ENCODE measurements at places on chromosomes 12 and 14. TPM values are rescaled to one million over a fixed set of nuclear protein-coding genes. Genes with fewer than 3 reads are reported as not detected.

Gene LIN7A
- 0.21 TPM for total RNA-seq

DNA sequence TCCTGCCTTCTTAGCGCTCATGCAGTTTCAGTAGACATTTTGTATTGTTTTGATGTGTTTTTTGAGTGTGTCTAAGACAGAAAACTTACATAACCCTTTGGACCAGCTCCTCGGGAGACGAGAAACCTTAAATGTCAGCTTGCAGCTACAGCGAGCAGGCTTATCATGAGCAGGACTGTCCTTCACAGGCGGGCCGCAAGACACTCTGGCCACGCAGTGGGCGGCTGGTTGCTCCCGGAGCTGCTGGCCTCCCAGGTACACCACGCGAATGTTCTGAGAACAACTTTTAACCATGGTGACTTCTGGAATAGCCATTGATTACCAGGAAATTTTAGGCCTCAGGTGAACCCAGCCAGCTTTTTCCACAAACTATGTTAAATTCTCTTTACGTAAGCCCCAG is 164.1 kb upstream of the DIO3 start:
- no peak for DNase-seq

Gene TMPRSS12
- total RNA-seq, result not detected

- peak; percentile 47 for DNase-seq
Measured at GRCh38 chr14:24279301-24280186, 8.1 kb upstream of the RABGGTA start.

Gene DBX2
- not detected for total RNA-seq

DNA sequence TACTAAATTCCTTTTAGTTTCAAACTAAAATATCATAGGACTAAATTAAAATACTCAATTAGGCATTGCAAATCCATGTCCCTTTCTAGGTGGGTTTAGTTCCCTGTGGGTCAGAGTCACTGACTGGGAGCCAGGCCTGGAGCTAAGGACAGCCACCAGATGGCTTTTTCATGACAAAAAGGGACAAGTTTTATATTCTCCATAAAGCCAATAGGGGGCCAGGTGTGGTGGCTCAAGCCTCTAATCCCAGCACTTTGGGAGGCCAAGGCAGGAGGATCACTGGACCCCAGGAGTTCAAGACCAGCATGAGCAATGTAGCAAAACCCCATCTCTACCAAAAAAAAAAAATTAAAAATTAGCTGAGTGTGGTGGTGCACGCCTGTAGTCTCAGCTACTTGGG is 35.4 kb upstream of the EIF5 start:
- no peak for DNase-seq

Gene RBMS2
- 9.7 TPM for total RNA-seq

DNA sequence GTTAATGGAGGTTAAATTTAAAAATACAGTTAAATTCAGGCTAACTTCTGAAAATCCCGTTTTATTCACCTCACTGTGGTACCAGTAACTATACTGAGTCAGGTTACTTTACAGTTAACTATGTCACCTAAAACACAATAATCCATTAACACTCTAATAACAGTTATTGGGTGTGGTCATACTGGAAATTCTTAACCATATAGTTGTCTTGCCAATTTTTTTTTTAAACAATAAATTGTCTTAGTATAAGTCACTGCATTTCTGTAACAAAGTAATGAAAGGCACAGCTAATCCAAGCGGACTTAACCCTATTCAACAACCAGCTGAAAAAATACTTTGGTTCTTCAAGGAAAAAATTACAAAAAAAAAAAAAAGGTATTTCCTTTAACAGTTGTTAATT is 16.2 kb upstream of the PHLDA1 start:
- DNase-seq, result no peak

GRCh38 chr12:94872971-94873733 is 130.3 kb downstream of the NDUFA12 start:
- no peak for DNase-seq

DNA sequence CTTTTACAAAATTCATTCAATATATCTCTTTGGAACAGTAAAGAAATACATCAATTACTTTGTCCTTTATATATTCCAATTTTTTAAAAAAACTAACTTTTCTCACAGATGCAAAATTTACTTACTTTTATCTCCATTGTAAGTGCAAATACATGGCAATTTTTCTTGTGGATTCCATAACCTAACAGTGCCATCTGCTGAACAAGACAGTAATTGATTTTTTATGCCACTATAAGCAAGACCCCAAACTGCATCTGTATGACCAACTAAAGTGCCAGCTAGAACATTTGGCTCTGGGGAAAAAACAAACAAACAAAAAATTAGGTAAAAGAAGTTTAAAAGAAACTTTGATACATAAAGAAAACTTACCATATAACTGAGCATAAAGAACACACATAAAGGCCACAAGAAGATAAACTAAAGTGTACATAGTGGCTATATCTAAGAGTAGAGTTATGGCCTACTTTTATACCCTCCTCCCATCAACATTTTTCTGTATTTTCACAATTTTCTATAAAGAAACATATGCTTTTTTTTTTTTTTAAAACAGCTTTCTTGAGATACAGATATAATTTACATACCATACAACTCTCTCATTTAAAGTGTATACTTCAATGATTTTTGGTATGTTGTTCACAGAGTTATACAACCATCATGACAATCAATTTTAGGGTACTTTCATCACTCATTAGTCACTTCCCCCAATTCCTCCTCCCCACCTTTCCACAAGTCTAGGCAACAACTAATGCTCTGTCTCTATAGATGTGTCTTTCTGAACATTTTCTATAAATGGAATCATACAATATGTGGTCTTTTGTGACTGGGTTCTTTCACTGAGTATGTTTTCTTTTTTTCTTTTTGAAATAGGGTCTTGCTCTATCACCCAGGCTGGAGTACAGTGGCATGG is 32.6 kb downstream of the COCH start:
- peak; percentile 18 for DNase-seq

DNA sequence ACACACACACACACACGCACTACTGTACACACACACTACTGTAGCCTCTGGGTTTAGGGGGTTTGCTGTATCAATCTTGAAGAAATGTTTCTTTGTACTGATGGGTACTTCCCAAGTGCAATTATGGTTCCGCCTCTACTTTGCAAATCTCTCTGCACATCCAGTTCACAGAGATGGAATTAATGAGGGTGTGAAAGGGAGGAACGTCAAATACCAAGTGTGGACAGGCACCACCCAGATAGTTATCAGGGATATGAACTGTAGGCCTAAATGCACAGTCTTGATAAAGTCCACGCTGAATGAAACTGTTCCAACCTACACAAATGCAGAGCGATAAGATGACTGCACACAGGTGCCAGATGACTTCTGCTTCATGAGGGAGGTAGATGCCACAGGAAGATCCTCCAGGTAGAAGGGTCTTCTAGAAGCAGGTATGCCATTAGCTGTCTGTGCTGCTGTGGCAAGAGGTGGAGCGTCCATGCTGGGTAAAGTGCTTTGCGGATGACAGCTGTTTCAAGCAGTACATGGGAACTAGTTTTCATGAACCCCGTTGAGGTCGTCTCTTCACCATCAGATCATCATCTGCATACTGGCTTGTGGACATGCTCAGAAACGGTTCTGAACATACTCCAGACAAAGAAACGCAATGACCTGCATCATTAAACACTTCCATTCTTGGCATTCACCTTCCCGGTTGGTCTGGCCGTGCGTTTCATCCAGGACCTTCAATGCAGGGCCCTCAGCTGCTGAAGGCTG is 314.3 kb upstream of the RTL1 start:
- DNase-seq, result no peak

Gene KLRG1
- total RNA-seq, result 1.0 TPM

Gene BEST3
- total RNA-seq, result 40.9 TPM

- DNase-seq, result no peak
Measured at GRCh38 chr12:63990828-63991547, 146.5 kb downstream of the SRGAP1 start.

Gene BHLHE41
- total RNA-seq, result 5.9 TPM

GRCh38 chr12:57195611-57196371 is 20.8 kb upstream of the NXPH4 start:
- no peak for DNase-seq

- DNase-seq, result no peak
Measured at GRCh38 chr12:132904718-132905328, 17.4 kb upstream of the CHFR start.

DNA sequence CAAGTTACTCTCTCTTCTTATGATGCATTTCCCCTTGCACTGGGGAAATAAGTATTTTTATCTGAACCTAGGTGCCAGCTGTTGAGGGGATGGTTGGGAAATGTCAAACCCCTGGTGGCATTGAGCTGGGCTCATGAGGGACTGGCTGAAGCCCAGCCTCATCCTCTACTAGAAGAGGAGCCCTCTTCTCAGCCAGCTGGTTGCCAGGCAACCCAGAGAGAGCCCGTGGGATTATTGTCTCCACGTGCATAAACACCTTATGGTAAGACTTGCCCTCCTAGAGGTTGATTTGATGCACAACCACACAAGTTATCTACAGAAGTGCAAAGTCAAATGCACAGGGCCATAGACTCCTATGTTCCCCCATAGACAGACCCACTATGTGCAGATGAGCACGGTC is 89.8 kb downstream of the WSCD2 start:
- no peak for DNase-seq

DNA sequence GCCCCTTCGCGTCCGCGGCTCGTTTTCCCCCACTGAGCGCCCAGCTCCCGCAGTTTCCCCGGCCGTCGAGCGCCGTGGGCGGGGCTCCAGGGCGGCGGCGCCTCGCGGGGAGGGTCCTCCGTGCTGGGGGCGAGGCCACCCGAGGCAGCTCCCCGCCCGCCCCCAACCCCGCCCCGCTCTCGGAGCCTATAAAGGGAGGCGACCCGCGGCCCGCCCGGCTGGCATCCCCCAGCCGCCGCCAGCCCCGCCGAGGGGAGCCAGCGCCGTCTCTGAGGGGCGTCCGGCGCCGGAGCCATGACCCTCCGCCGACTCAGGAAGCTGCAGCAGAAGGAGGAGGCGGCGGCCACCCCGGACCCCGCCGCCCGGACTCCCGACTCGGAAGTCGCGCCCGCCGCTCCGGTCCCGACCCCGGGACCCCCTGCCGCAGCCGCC is at the start of gene TAMALIN:
TSS of gene TAMALIN (plus strand) at position 221 of the 432 bp plus-strand sequence. CDS start at position 295, 74 bp downstream.
- DNase-seq, result peak; percentile 62

GRCh38 chr12:88399811-88400210 is 180.5 kb downstream of the KITLG start:
- no peak for DNase-seq

Gene MIP
- total RNA-seq, result 0.24 TPM

DNA sequence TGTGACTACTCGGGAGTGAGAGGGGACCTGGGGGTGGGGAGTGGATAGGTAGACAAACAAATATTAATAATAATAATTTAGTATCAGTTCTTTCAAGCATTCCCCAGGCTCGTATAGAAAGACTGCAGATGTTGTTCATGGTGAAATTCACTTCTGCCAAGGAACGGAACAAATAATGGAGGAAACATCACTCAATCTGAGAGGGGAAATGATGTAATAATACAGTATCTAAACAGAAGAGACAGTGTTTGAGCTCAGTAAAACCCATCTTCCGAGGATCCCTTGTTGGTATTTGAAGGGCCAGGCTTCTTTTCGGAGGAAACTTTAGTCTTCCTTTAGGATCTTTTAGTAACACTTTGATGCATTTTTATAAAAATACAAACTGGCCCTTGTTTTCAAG is 114.2 kb downstream of the KCNK10 start:
- no peak for DNase-seq

GRCh38 chr12:123882161-123882705 is 90.4 kb downstream of the CCDC92 start:
- DNase-seq, result no peak

DNA sequence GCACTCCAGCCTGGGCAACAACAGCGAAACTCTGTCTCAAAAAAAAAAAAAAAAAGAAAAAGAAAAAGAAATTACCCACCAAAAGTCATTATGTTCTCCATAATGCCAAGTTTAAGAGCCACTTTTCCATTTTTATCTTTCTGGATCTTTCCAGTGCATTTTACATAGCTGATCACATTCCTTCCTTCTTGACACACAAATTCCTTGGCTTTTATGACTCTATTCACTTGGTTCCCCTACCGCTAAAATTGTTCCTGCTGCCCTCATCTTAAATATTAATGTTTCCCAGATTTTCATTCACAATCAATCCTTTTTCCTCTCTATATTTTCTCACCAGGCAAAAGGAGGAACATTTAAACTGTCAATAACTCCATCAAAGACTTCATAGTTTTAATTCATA is 20.2 kb downstream of the KLHL28 start:
- DNase-seq, result no peak

Gene ITGB7
- 0.32 TPM for total RNA-seq

GRCh38 chr12:4909410-4909733 is 333 bp upstream of the KCNA1 start:
- DNase-seq, result peak; percentile 1

DNA sequence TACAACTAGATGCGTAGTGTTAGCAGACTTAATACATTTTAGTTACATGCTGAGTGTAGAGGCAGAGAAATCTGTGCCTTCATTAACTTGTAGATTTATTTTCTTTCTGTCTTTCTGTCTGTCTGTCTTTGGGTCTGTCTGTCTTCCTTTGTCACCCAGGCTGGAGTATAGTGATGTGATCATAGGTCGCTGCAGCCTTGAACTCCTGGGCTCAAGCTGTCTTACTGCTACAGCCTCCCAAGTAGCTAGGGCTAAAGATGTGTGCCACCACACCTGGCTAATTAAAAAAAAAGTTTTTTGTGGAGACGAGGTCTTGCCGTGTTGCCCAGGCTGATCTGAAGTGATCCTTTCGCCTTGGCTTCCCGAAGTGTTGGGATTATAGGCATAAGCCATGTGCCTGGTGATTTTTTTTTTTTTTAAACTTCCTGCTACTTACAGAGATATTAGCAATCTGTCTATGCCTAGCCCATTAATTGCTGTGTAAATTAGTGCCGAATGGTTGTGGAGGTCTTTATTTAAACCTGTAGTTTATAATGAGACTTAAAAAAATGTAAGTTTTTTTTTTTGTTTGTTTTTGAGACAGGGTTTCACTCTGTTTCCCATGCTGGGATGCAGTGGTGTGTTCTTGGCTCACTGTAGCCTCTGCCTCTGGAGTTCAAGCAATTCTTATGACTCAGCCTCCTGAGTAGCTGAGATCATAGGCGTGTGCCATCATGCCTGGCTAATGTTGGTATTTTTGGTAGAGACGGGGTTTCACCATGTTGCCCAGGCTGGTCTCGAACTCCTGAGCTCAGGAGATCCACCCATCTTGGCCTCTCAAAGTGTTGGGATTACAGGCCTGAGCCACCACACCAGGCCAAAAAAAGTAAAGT is 22.8 kb downstream of the ERC1 start:
- DNase-seq, result peak; percentile 69

Gene AMDHD1
- total RNA-seq, result 0.16 TPM

- no peak for DNase-seq
Measured at GRCh38 chr14:102493096-102493495, 16.5 kb downstream of the ANKRD9 start.

Gene SERPINA12
- not detected for total RNA-seq

Gene TMEM132C
- not detected for total RNA-seq

GRCh38 chr12:118618695-118619094 is 242.3 kb downstream of the SUDS3 start:
- DNase-seq, result no peak

GRCh38 chr12:74537126-74537706 is 419 bp upstream of the ATXN7L3B start:
- peak; percentile 68 for DNase-seq

GRCh38 chr14:101639241-101639833 is 78.0 kb downstream of the DIO3 start:
- no peak for DNase-seq

Gene MORN3
- not detected for total RNA-seq

Gene RESF1
- total RNA-seq, result 53.4 TPM
